ENCODE measurements at places on chromosomes 7 and 10. TPM values are rescaled to one million over a fixed set of nuclear protein-coding genes. Genes with fewer than 3 reads are reported as not detected.
A peak's percentile ranks its signal among the peaks of the same experiment; 100 is the strongest.

GRCh38 chr10:33773253-33773573 lies 438.7 kb upstream of the NRP1 start:
- DNase-seq = no peak

- DNase-seq = no peak
These were observed 545.9 kb downstream of the REEP3 start for GRCh38 chr10:64067009-64067606.

DNA sequence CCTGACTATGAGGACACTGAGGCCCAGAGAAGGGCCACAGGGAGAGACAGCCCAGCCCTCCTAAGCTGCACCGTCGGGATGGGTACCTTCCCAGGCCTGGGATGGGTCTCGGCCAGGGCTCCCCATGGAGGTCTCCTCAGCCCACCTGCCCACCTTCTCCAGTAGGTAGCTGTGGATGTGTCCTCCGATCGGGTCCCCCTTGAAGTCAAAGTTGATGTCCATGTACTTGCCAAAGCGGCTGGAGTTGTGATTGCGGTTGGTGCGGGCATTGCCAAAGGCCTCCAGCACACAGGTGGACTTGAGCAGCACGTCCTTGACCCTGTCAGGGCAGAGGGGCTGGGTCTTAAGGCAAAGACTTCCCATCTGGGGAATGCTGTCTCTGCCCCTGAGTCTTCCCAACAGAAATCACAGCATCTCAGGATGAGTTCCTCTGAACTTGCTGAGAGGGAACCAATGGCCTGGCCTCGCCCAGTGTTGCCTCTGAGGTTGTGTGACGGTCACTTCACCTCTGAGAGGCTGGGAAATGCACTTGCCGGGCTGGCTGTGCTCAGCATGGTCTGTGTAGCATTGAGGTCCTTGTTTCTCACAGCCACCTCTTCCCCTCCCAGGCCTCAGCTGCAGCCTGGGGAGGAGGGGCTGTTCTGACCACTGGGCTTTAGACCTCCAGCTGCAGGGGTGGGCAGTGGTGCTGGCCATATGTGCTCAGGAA lies 3.3 kb downstream of the MYO1G start:
- DNase-seq = no peak

- peak; percentile 88 for DNase-seq
These were observed at the start of gene ZFAND4 for GRCh38 chr10:45672181-45673073. Gene ZFAND4, minus strand, starts transcription at chr10:45672772. Its CDS starts 9,047 bp downstream, at chr10:45663725.

GRCh38 chr10:12705943-12706342 lies 295.6 kb downstream of the CCDC3 start:
- DNase-seq = no peak

DNA sequence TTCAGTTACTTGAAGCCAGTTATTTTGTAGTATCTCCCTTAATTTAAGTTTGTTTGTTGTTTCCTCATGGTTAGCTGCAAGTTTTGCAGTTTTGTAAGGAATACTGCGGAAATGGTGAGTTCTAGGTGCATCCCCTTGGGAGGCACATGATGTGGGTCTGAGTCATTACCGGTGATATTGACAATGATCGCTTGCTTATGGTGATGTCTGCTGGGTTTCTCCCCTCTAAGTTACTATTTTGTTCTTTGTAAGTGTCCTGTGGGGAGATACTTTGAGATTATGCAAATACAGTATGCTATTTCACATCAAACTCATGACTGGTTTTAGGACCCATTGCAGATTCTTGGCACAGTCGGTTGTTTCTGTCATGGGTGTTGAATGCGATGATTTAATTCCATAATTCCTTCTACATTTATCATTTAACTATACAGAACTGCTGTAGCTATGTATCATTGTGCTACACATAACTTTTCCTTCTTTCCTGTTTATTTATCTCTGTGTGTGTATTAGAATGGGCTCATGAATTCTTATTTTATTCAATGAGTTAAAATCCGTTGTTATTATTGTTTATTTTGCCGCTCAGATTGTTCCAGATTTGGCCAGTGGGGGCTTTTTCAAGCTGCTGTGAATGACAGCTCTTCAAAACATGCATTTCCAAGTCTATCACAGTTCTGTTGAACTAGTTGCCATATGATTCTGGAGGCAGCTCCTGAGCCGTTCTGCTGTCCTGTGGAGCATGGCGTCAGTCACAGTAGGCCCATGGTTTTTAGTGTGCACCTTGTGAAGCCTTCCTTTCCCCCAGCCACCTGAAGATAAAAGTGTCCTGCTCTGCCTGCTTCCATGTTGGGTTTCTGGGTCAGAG lies 18.4 kb downstream of the TSPAN14 start:
- DNase-seq = peak; percentile 41

DNA sequence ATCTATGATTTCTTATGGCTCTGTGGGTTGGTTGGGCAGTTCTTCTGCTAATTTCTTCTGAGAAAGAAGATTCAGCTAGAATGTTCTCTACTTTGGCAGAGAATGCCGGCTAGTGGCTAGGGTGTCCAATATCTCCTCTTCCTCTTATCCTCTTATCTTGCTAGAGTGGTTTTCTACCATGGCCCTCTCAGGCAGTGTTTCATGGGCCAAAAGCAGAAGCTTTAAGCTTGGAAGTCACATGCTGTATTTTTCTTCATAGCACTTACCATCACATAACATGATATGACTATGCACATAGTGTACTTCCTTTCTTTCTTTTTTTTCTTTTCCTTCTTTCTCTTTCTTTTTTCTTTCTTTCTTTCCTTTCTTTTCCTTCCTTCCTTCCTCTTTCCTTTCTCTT lies 140.0 kb downstream of the ITGB8 start:
- no peak for DNase-seq

GRCh38 chr7:16421333-16422102 lies at the start of gene CRPPA:
Gene CRPPA, minus strand, starts transcription at chr7:16421538. Its CDS starts 216 bp downstream, at chr7:16421322.
- DNase-seq = peak; percentile 56

GRCh38 chr7:22025983-22026382 lies 80.3 kb upstream of the CDCA7L start:
- no peak for DNase-seq

DNA sequence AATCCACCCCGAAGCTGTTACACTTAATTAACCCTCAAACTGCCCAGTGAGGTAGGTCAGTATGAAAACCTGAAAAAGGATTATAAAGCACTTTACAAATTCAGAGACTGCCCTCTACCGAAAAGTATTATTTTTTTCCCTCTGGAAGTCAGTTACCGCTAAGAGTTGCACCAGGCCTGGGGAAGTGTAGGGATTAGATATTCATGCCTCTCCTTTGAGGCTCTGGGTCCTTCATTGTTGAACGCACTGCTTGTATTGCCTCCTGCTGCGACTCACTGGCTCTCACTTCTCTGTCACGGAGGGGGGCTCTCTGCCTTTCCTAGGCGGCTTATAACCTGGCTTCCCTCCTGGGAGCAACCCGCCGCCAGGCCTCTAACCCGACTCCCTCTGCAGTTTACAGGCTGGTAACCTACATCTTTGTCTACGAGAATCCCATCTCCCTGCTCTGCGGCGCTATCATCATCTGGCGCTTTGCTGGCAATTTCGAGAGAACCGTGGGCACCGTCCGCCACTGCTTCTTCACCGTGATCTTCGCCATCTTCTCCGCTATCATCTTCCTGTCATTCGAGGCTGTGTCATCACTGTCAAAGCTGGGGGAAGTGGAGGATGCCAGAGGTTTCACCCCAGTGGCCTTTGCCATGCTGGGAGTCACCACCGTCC lies 2.7 kb downstream of the RHBDD2 start:
- DNase-seq = no peak

GRCh38 chr7:36283711-36284130 lies 105.9 kb upstream of the ANLN start:
- DNase-seq = no peak

DNA sequence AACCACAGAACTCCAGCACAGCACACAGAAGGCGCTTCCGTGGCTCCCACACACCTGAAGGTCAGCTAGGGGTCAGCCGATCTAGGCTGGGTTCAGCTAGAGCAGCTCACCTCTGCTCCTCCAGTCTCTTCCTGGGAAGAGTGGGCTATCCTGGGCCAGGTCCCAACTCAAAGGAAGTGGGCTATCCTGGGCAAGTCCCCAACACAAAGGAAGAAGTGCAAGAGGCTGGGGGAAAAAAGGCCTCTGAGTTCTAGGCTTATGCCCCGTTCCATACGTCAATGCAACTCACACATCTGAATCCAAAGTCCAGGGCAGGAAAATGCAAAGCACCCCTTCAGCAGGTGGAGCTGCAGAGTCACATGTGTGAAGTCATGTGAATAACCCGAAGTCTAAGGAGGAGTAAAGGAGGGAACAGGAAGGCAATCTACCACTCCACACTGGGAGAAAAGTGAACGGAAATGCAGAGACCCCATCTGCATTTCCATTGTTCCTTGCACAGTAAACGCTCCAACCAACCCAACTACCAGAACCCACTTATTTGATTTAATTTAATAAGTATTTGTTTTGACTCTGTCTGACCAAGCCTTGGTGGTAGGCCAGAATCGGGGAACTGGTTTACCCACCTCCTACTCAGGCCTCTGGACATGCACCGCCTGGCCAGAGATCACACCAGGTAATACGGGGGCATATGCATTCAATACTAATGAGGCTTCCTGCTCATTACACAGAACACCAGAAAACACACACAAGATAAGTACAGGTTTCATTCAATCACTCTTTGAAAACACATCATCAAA lies 95.5 kb upstream of the RNF32 start:
- DNase-seq = no peak

DNA sequence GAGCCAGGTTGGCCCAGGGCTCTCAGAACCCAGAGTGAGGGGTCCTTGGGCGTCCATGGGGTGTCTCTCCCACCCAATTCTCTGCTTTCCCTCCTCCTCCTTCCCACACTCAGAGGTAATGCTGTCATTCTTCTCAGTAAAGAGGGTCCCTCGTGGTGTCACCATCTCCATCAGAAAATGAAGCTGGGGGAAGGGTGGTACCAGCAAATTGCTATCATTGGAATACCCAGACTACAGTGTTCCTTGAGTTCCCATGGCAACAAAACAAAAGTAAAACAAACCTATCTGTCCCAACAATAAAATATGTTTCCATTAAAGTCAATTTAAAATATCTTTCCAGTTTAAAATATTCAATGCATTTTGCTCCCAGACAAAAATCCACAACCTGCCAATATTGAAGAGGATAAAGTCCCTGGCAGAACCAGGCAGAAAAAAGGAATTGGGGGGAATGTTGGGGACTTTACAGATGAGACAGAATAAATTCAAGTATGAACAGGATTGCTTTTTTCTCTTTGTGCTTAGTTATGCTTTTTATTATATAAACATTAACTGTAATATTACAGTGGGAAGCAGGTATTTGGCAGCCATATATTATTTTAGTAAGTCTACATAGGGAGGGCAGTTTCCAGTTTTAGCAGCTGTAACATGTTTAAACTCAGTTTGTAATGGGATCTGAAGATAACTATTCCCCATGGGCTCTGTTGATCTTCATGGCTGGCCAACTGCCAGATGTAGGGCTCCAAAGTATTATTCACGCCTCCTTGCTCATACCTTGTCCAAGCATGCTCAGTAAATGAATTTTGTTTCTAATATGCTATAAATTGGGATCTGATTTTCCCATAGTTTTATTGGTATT lies 182.1 kb downstream of the ARID5B start:
- peak; percentile 53 for DNase-seq

DNA sequence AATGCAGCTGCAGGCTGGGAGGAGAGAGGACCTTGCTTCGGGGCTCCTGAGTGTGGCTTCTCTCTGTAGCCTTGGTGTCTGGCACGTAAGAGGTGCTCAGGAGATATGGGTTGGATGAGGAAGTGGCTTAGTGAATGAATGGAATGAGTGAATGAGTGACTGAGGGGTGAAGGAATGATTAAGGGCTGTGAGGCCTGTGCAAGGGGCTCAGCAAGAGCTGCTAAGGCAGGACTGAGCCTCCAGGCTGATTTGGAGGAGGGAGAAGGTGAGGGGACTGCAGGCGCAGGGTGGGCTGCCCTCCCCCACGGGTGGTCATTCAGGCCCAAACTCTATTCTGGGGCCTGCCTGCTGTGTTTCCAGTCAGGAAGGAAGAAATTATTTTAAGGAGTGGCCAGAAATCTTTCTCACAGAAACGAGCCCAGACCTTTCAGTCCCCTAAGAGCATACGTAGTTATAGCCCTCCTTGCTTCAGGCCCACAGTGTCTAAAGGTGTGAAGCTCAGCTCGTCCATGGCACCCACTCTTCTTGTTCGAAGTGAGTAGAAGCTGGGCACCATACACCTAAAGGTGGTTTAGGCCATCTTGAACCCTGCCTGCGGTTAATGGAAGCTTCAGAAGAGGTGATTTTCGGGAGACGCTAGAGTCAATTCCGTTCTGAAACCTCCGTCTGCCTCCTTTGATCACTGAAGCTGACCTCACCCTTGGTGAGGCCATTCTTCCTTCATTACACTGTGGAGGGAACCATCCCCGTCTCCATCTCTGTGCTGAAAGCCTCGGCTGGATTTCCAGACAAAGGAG lies 49.5 kb upstream of the SAMD8 start:
- no peak for DNase-seq

DNA sequence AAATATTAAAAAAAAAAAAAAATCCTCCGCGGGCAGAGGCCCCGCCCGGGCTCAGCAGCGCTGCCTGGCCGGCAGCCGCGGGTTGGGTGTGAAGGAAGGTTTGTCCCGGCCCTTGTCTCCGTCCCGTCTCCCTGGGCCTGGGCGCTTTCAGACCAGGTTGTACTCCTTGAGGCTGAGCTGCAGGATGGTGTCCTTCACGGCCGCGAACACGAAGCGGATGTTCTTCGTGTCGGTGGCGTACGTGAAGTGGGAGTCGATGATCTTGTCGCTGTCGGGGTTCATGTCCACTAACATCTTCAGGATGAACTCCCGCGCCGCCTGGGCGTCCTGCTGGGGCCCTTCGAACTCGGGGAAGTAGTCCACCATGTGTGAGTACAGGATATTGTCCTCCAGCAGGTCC lies 123.7 kb upstream of the KCTD7 start:
- no peak for DNase-seq

DNA sequence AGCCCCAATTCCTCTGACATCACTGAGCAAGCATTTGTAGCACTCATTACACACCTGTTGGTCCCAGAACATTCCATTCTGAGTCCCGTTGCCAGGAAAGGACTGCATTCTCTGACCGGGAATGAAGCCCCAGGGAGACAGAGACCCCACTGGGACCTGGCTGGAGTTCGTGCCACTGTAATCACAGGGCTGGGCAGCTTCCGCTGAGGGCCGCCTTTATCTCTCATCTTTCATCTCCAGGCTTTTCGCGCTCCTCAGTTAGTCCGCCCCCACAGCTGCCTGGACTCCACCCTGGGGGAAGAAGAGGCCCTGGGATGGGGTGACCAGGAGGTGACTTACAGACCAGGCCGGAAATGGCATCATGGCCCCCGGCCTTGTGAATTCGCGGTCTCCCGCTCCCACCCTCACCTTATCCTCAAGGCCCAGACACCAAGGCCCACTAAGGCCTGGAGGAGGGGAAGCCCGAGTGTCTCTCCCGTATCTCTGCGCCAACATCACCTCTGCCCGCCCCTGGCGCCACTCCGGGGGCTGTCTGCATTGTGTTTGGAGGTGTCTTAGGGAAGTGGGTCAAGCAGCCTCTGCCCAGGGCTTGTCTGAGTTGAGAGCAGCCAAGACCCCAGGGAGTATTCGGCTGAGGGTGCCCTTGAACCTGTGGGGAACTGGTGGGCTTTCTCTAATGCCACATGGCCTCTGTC lies 75.4 kb downstream of the PROSER2 start:
- peak; percentile 91 for DNase-seq

Gene LRRC61
- total RNA-seq = 42.3 TPM

Gene RADIL
- total RNA-seq = 0.35 TPM

Gene ASB4
- total RNA-seq = not detected

Gene RSPH10B
- total RNA-seq = not detected

Gene PKD2L1
- not detected for total RNA-seq

Gene BRAT1
- total RNA-seq = 53.9 TPM

Gene AGR3
- total RNA-seq = 0.57 TPM

Gene NPFFR1
- 0.05 TPM for total RNA-seq

Gene TWIST1
- total RNA-seq = 1.0 TPM

Gene NUDT5
- total RNA-seq = 82.6 TPM

Gene NANOS1
- total RNA-seq = 7.2 TPM

Gene VAX1
- total RNA-seq = not detected

Gene SEC31B
- total RNA-seq = 7.4 TPM

Gene CAV2
- total RNA-seq = 260 TPM

Gene CALY
- not detected for total RNA-seq

Gene ERVW-1
- not detected for total RNA-seq

Measured in PC-9 (cell line).